ENCODE measurements at places on chromosomes 1 and 21.

DNA sequence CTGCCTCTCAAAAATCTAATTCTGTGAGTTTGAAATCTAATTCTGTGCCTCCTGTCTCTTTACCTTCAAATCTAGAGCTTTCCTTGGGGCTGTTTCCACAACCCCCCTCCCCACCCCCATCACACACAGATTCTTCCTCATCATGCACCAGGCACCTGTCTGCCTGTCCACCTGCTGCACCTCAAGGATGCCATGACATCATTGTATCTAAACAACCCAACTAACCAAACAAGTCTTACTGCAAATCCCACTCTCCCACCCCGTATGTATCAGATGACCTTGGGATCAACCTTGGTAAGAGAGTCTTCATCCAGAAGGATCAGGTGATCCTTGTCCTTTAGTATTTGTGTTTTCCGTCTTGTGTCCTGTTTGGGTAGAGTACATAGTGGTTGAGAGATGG, 102.7 kb upstream of the SIM2 start:
- no peak for DNase-seq

DNA sequence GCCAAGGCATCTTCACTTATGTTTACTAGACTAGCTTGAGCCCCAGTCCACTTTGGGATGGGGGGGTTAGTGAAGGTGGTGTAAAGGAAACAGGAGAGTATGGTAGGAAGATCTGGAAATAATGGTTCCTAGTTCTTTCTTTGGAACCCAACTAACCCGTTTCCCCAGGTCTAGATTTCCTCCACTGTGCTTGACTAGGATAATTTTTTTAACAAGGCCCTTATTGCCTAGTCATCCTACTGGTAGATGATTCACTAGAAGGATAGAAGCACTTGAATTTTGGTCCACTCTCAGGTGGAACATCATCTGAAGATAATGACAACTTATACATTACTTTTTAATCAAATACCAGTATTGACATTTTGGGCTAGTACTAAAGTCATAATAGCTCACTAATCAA, 45.9 kb upstream of the MYOCOS start:
- DNase-seq = no peak

DNA sequence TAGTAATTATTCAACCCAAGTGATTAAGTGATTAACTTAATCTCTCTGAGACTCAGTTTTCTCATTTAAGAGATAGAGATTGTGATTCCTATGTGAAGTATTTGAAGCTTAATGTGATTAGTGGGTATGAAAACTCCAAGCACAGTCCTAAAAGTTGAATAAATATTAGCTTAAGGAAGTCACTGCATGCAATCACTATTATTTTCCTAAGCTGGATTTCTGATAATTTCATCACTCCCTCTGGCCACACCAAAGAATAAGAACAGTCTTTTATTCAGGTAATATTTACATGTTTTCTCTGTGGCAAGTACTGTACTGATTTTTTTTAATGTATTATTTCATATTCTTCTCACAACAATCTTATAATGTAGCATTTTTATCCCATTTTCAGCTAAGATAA, 31.1 kb downstream of the CD55 start:
- DNase-seq = no peak

DNA sequence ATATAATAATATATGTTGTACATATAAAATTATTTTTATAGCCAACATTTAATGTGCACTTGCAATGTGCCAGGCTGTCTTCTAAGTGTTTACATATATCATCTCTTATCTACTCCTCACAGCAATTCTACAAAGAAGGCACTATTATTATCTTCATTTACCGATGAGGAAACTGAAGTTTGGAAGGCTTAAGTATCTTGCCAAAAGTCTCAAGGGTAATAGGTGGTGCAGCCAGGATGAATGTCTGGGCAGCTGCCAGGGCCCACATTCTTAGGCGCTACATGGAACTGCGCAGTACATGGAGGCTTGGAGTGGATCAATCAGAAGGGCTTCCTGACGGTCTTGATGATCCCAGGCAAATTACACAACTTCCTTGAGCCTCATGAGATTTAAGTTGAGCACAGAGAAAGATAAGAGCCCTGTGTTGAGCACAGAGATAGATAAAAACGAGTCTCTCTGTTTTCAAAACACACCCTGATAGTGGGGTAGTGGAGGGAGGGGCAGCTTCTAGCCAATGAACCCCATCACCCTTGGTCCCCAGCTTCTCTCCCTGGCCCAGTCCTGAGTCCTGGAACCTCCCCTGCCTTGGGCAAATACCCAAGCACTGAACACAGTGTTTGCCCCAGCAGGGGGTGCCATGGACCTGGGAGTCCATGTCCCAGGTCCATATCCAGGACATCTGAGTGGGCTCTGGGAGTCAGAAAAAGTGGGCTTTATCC, 9.2 kb downstream of the POU3F1 start:
- no peak for DNase-seq
